ENCODE measurements at places on chromosomes 2 and 18.

GRCh38 chr2:181677912-181678586, 2.3 kb downstream of the NEUROD1 start:
- peak; percentile 88 for DNase-seq

GRCh38 chr2:14342313-14342712, 290.2 kb upstream of the LRATD1 start:
- no peak for DNase-seq

GRCh38 chr2:207603486-207603885, 21.7 kb downstream of the METTL21A start:
- DNase-seq = no peak

- no peak for DNase-seq
Observed at GRCh38 chr2:43481927-43482542, 113.8 kb downstream of the THADA start.

GRCh38 chr2:195575016-195575415, 82.0 kb upstream of the SLC39A10 start:
- no peak for DNase-seq

- DNase-seq = peak; percentile 37
Observed at GRCh38 chr2:237475704-237476141, 11.3 kb upstream of the MLPH start.

- no peak for DNase-seq
Observed at GRCh38 chr18:8960740-8961657, 141.5 kb upstream of the NDUFV2 start.

DNA sequence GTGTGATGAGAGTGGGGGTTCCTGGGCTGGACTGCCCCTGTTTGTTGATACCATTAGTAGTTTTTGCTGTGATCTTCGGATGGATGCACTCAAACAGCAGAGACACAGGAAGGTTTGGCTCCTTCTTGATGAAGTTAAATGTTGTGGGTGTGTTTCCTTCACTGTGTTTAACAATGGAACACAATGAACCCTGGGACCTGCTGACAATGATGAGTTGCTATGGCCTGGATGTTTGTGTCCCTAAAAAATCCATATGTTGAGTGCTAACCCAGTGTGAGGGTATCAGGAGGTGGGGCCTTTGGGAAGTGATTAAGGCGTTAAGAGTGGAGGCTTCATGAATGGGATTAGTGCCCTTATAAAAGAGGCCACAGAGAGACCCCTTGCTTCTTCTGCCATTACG, 237.4 kb upstream of the HS6ST1 start:
- no peak for DNase-seq

- DNase-seq = peak; percentile 38
Observed at GRCh38 chr18:64330161-64330560, 181.3 kb upstream of the LINC00305 start.

DNA sequence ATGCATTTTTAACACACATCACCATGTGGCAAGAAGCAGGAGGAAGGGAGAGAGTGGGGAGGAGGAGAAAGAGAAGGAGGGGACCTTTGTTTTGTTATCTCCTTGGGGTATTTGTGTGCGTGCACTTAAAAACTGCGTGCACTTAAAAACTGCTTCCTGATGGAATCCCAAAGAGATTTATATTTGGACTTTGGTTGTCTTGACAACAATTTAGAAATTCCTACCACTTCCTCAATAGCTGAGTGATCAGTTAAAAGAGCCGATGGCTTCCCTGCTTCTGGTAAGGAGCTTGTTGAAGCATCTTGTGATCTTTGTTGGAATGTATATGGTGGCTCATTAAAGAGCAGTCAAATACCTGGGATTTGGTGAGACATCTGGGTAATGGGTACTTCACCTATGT, 4.5 kb downstream of the RAB31 start:
- DNase-seq = peak; percentile 27

Measured in dermis blood vessel endothelial cell (primary cell).